ENCODE measurements at places on chromosomes 7 and 10.
A peak's percentile ranks its signal among the peaks of the same experiment; 100 is the strongest.

- no peak for DNase-seq
These were observed 29.7 kb downstream of the PPP3CB start for GRCh38 chr10:73465978-73466726.

- no peak for DNase-seq
These were observed 25.4 kb downstream of the RBM33 start for GRCh38 chr7:155669717-155670505.

GRCh38 chr7:74027683-74028320, at the start of gene ELN:
ELN (plus strand) TSS chr7:74028173; CDS start chr7:74028188, 15 bp downstream.
- peak; percentile 59 for DNase-seq

- DNase-seq = peak; percentile 67
These were observed 26.6 kb downstream of the GPER1 start for GRCh38 chr7:1114505-1114904.

- no peak for DNase-seq
These were observed 160.4 kb downstream of the CAMK1D start for GRCh38 chr10:12509794-12510100.

DNA sequence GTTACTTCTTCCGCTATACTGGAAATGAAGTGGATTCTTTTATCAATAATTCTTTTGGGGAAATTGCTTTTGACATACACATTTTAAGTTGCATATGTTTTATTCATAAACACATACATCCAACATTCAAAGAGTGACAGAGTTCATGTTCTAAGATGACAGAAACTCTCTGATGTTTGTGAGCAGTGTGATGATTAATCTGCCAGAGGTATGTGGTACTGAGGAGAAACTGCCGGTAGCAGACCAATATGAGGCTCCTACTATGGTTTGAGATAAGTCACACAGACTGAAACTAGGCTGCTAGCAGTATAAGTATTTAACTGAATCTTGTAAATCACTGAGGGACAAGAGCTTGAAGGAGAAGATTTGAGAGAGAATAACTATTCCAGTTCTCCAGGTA, 524.1 kb upstream of the SEMA3D start:
- DNase-seq = no peak

- DNase-seq = peak; percentile 45
These were observed 138.9 kb downstream of the EBF3 start for GRCh38 chr10:129825221-129825620.

- no peak for DNase-seq
These were observed 5.7 kb upstream of the GDI2 start for GRCh38 chr10:5818894-5819293.

DNA sequence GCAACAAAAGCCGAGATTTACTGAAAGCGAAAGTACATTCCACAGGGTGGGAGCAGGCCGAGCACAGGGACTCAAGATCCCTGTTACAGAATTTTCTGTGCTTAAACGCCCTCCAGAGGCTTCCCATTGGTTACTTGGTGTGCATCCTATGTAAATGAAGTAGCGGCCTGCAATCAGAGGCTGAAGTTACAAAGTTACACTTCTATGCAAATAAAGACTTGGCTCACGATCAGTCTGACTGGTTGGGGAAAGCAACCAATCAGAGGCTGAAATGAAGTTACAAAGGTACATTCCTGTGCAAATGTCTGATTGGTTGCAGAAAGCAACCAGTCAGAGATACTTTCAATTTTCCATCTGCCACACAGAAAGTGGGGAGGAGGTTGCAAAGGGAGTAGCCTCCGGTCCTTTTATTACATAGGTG, 4.1 kb downstream of the ACBD7 start:
- DNase-seq = peak; percentile 17

DNA sequence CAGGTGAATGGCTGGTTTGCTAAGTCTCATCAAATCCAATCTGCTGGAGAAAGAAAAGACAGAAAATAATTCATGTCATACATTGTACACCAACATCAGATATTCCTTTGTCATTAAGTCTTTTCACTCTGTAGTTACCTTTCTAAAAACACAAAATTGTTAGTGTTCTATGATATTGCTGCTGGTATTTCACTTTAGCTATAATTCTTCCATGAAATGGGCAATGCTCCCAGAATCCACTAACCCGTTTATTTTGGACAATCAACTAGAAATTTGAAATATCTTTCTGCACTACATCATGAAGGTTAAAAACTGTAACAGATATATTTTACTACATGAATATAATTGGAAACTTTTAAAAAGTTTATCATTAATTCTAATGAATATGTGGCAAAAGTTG, 181.3 kb downstream of the C7orf25 start:
- DNase-seq = no peak

DNA sequence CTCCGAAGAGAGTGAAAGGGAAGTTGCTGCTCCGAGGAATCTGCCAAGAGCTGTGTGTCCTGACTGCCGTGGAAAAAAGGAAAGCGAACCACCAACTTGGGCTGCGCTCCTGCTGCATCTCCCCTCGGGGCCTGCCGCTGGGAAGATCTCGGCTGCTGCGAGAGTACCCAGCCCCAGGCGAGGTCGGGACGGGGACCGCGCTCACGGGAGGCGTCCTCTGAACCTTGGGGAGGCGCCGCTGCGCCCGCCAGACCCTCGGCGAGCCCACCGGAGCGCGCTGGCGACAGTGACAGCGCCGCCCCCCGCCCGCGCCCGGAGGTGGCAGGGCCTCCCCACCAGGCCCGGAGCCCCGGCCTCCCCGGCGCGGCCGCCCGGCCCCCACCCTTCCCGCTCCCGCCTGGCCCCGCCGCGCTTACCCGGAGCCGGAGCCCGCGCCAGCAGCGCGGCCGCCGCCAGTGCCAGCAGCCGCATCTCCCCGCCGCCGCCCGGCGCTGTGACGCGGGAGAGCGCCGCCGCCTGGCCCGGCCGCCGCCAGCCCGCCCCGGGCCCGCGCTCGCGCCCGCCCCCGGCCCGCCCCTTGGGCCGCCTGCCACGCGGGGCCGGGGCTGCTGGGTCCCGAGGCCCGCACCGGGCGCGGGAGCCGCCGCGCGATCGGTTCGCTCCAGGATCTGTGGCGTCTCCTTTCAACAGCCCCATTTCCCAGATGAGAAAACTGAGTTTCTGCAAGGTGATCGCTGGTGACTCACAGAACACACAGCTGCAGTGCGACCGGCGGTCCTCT, at the start of gene VSTM4:
TSS of gene VSTM4 (minus strand) at position 508 of the 781 bp plus-strand sequence. CDS start at position 471, 37 bp downstream.
- peak; percentile 79 for DNase-seq

DNA sequence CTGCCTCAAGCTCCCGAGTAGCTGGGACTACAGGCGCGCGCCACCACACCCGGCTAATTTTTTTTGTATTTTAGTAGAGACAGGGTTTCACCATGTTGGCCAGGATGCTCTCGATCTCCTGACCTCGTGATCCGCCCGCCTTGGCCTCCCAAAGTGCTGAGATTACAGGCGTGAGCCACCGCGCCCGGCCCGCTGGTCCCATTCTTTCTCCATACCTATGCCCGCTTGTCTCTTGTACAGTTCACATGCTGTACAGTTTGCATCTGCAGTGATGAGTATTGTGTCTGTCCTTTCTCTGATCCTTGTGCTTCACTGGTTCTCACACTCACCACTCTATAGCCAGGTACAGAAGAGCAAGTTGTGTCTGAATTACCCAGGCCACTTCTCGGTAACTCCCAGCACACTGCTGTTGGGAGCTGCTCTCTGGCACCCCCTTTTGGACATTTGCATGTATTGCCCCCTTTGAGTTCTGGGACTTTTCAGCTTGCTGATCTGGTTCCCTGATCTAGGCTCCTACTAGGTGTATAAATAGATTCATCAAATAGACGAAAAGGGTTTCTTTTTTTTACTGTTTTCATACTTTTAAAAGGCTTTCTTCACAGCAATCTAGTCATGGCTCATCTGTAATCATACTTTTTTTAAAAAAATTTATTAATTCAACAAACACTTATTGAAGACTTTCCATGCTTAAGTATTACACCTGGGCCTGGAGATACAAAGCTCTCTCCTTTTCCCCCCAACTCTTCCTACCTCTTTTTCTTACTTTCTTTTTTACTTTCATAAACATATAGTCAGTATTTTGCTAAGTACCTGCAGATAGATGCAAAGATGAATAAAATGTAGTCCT, 53.5 kb downstream of the AOAH start:
- DNase-seq = no peak

GRCh38 chr7:91397612-91398011, 133.4 kb downstream of the FZD1 start:
- no peak for DNase-seq

- peak; percentile 52 for DNase-seq
These were observed 1194.7 kb downstream of the CNTNAP2 start for GRCh38 chr7:147311336-147311735.

GRCh38 chr7:5422396-5423305, 983 bp downstream of the TNRC18 start:
- DNase-seq = no peak

- no peak for DNase-seq
These were observed 3.4 kb upstream of the KMT2E start for GRCh38 chr7:105010504-105011130.

GRCh38 chr7:26265499-26266075, 26.1 kb upstream of the SNX10 start:
- DNase-seq = no peak

GRCh38 chr10:73439605-73440312, 6.4 kb upstream of the MSS51 start:
- DNase-seq = no peak

- no peak for DNase-seq
These were observed 43.9 kb downstream of the HIP1 start for GRCh38 chr7:75694638-75695399.

DNA sequence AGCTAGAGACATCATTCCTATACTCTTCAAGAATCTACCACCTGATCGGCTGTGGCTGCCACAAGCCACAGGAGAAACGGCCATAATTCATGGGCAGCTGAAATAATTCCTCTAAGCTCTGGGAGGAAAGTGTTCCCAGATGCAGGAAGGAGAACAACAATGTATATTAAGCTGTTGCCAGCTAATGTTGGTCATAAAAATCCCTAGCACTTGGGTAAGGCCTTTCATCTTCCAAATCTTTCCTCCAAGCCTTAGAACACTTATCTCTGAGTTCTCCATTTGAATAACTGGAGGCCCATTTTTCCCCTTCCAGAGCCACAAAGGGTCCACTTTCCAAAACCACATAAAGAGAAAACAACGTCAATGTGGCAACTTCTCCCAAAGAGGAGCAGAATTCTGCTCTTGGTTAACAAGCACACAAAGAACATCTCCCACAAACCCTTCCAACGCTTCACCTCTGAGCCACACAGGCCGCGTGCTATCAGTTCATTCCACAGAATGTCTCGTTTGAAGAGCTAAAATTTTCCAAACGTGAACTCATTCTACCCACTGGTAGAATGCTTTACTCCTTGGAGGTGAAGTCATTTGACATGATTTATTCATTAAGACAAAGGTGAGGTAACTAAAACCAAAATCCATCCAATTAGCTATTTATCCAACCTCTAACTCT, 11.2 kb downstream of the KCNMA1 start:
- no peak for DNase-seq

- DNase-seq = no peak
These were observed 31.9 kb downstream of the SAMD8 start for GRCh38 chr10:75143353-75143752.

DNA sequence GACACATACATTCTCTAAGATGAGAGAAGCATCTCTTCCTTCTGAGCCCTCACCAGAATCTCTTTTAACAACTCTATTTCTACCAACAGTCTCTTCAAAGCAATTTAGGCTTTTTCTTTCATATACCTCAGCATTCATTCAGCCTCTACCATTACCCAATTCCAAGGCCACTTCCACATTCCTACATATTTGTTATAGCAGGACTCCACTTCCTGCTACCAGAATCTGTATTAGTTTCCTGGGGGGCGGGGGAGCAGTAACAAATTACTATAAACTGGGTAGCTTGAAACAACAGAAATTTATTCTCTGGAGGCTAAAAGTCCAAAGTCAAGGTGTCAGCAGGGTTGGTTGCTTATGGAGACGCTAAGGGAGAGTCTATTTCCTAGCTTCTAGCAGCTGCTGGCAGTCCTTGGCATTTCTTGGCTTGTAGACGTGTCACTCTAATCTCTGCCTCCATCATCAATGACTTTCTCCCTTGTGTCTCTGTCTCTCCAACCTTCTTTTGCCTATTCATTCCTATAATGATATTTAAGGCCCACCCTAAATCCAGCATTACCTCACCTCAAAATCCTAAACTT, 7.4 kb downstream of the PRPS1L1 start:
- DNase-seq = no peak

GRCh38 chr10:96794836-96795733, 37.0 kb upstream of the LCOR start:
- no peak for DNase-seq

DNA sequence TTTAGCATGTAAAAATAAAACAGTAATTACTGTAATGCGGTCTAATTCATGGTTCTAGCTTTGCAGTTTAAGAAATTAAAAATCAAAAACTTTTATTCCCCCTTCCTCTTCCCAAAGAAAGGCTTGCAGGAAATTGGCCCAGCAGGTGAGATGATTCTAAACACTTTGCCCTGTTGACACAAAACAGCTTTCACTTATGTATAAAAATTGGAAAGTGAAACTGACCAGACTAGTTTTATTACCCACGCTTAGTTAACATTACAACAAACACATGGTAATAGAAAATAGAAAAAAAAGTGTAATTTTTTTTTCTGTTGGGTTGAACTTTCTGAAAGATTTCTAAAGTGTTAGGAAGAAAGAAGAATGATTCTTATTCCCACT, 1.2 kb upstream of the CCDC6 start:
- no peak for DNase-seq

- DNase-seq = no peak
These were observed 29.1 kb downstream of the GTF2IRD1 start for GRCh38 chr7:74482629-74483401.

DNA sequence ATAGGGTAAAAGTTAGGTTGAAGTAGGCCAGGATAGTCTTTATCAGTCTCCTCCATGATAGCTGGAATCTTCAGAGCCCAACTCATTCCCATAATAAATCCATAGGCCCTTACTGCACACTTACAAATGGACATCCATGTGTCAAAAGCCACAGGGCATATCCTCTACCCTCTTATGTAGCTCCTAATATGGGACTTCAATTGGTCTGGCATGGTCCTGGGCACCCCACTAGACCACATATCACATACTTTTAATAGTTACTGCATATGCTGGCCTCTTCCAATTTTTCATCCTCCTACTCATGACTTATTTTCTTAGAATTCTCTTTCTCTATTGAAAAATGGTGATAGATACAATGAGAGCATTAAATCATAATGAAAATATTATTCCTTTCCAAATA, 169.3 kb downstream of the MAGI2 start:
- no peak for DNase-seq

- DNase-seq = no peak
These were observed 103.7 kb downstream of the CXCL12 start for GRCh38 chr10:44281089-44281613.

GRCh38 chr7:105759670-105760550, 116.5 kb downstream of the ATXN7L1 start:
- peak; percentile 62 for DNase-seq

Data from posterior cingulate gyrus (tissue), 11 donors.